ENCODE measurements at places on chromosomes 11 and 22. TPM values are rescaled to one million over a fixed set of nuclear protein-coding genes. Genes with fewer than 3 reads are reported as not detected.

GRCh38 chr22:46362203-46362933 is 26.9 kb downstream of the TRMU start:
- no peaks in the 10 kb centered on the region for H3K36me3 ChIP-seq
- H3K4me3 ChIP-seq = no peak overlapping the region
- no peak overlapping the region for H3K27ac ChIP-seq
- DNase-seq = no peak
- peaks cover 2% of the 10 kb centered on the region for H3K27me3 ChIP-seq

- H3K27ac ChIP-seq = peak overlapping the region; percentile 49
- H3K4me3 ChIP-seq = peak overlapping the region; percentile 14
- peaks cover 4% of the 10 kb centered on the region for H3K36me3 ChIP-seq
- H3K27me3 ChIP-seq = no peaks in the 10 kb centered on the region
These were observed 9.6 kb downstream of the BACE1-AS start for GRCh38 chr11:117300773-117301172.

DNA sequence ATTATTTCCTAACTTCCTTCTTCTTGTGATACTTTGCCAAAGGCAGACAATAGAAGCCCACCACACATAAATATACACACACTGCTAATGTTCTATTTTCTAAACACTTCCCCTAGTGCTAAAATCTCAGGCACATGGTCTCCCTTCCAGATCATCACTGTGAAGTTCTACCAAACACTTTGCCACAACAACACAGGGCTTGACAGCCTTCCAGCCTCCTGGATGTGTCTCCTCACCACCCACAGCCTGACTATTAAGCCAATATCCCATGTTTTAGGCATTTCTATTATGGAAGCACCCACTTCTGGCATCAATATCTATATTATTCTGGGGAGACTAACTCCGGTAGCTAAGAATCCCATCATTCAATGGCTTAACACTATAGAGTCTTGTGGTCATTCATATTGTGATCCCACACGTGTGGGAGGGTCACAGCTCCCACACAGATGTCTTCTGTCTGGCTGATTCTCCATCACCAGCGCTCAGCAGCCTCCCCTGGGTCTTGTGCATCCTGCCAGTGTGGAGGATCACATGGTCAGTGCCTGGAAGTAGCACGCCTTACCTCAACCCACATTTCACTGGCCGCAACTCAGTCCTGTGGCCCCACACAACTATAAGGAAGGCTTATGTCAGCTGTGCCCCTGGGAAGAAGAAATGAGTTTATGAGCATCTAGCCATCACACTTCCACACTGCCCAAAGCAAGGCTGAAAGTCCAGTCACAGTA is 29.0 kb downstream of the SPATA19 start:
- H3K36me3 ChIP-seq = peaks cover 11% of the 10 kb centered on the region
- H3K27me3 ChIP-seq = no peaks in the 10 kb centered on the region
- H3K4me1 ChIP-seq = no peaks in the 10 kb centered on the region
- H3K4me3 ChIP-seq = no peak overlapping the region

RASGRP2 gene
- 0.46 TPM for total RNA-seq

VWCE gene
- total RNA-seq = 0.64 TPM

DNA sequence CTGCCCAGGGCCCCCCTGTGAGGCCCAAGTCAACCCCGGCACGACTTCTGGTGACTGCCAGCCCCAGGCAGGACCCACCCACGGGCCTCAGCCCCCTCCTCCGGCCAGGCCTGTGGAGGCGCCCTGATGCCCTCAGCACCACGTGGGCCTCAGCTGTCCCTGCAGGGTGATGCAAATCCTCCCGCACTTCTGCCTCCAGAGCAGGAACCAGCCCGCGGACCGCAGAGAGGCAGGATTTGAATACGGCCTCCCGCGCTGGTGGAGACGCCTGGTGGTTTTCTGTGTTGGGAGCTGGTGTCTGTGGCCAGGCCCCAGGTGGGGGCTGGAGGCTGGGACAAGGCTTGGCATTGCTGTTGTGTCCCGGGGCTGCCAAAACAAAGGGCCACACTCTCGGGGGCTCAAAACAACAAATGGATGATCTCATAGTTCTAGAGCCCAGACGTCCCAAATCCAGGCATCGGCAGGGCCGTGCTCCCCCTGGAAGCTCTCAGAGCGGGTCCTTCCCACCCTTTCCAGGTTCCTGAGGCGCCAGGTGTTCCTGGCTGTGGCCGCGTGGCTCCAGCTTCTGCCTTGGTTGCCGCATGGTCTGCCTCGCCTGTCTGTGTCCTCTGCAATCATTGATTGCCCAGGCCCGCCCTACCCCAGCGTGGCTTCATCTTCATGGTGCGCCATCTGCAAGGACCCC is 19.4 kb downstream of the TRPM5 start:
- H3K4me3 ChIP-seq = no peak overlapping the region
- H3K4me1 ChIP-seq = no peaks in the 10 kb centered on the region
- H3K27me3 ChIP-seq = peaks cover 7% of the 10 kb centered on the region
- no peak overlapping the region for H3K27ac ChIP-seq
- no peaks in the 10 kb centered on the region for H3K36me3 ChIP-seq

GRCh38 chr11:66835768-66836405 is 7.4 kb upstream of the RCE1 start:
- DNase-seq = peak; percentile 38
- H3K4me1 ChIP-seq = peaks cover 32% of the 10 kb centered on the region
- peaks cover 8% of the 10 kb centered on the region for H3K36me3 ChIP-seq
- no peaks in the 10 kb centered on the region for H3K27me3 ChIP-seq

DNA sequence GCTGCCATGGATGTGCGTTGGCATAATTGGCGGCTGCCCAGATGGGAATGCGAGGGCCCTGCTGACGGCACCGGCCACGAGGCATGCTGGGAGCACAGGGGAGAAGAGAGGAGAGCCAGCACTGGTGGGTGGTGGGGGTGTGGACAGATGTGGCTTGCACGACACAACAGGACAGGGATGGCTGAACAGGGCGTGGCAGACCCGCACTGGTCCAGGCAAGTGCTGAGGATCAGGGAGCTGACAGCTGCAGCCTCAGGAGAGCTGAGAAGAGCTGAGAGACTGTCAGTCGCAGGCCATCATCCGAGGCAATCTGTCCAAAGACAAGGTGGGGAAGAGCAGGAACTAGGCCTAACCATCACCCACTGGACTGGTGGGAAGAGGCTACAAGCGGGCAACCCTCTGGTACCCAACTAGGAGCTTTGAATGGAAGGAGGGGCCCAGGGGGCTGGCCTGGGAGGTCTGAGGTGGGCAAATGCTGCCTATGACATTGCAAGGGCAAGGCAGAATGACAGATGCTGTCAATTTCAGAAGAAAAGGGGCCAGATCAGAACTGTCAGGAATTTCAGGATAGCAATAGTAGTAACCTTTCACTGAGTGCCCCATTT is 2.4 kb downstream of the GNB1L start:
- DNase-seq = no peak
- H3K36me3 ChIP-seq = peaks cover 26% of the 10 kb centered on the region
- peak overlapping the region; percentile 97 for H3K4me3 ChIP-seq
- peaks cover 3% of the 10 kb centered on the region for H3K27me3 ChIP-seq
- H3K4me1 ChIP-seq = peaks cover 55% of the 10 kb centered on the region

DNA sequence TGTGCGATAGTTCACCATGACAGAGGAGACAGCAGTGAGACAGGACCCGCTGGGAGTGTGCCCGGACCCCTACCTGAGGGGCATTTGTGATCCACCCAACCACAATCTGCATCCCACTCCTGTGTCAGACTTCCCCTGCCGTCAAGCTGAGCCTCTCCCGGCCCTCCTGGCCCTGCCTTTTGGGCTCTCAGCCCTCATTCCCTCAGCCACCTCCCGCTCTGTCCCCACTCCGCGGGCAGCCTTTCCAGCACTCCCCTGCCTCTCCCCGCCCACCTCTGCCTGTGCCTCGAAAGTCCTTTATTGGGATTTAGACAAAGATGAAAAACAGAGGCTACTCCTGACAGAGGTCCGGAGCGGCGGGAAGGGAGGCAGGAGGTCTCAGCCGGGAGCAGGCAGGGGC is 4.2 kb downstream of the NFAM1 start:
- H3K4me1 ChIP-seq = no peaks in the 10 kb centered on the region
- H3K4me3 ChIP-seq = no peak overlapping the region
- no peak for DNase-seq
- no peak overlapping the region for H3K27ac ChIP-seq

DNA sequence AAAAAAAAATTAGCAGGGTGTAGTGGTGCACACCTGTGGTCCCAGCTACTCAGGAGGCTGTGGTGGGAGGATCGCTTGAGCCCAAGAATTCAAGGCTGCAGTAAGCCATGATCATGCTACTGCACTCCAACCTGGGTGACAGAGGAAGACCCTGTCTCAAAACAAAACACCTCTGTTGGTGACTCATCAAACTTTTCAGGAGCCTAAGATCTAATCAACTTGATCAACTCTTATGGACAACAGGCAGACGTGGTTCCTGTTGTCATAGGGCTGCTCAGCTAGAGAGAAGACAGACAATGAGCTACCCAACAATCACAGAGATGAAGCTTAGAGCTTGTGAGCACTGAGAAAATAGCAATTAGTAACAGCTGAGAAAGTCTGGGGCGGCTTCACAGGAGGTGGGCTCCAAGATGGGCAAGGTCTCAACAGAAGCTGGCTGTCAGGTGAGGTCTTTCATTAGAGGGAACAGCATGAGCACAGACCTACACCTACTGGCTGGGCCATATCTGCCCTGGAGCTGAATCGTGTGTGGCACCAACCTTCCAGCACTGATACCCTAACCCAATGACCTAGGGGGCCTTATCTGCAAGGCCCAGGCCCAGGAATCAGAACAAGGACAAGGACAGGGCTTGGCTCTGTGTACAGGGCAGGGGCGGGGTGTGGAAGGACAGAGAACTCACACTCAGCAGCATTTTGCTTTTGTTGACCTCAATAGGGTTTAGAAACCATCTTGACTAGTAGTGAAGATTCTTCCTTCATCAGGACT is 7.2 kb upstream of the UCP3 start:
- DNase-seq = no peak
- H3K27ac ChIP-seq = no peak overlapping the region
- no peak overlapping the region for H3K4me3 ChIP-seq
- peaks cover 8% of the 10 kb centered on the region for H3K4me1 ChIP-seq
- H3K36me3 ChIP-seq = peaks cover 9% of the 10 kb centered on the region
- H3K27me3 ChIP-seq = peaks cover 2% of the 10 kb centered on the region

DEFB131B gene
- total RNA-seq = not detected

DNA sequence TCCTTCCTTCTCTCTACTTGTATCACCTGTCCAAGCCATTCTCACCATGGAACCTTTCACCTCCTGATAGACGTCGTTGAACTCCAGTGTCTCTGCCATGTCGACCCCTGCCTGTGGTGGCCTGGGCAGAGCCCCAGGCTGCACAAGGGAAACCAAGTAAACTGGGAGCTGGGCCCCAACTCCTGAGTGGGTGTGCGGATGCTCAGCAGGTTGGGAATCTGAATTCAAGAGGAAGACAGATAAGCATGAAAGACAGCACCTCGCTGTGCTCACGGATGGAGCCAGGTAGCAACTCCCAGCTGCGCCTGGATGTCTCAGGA is 709 bp downstream of the SSRP1 start:
- peaks cover 34% of the 10 kb centered on the region for H3K36me3 ChIP-seq
- H3K27ac ChIP-seq = peak overlapping the region; percentile 96
- H3K27me3 ChIP-seq = peaks cover under 1% of the 10 kb centered on the region
- DNase-seq = no peak
- peaks cover 24% of the 10 kb centered on the region for H3K4me1 ChIP-seq
- H3K4me3 ChIP-seq = peak overlapping the region; percentile 98

- no peak overlapping the region for H3K4me3 ChIP-seq
- H3K4me1 ChIP-seq = no peaks in the 10 kb centered on the region
- no peaks in the 10 kb centered on the region for H3K36me3 ChIP-seq
- peaks cover 51% of the 10 kb centered on the region for H3K27me3 ChIP-seq
- H3K27ac ChIP-seq = no peak overlapping the region
- no peak for DNase-seq
These were observed 27.1 kb downstream of the KRTAP5-5 start for GRCh38 chr11:1656670-1657069.

DNA sequence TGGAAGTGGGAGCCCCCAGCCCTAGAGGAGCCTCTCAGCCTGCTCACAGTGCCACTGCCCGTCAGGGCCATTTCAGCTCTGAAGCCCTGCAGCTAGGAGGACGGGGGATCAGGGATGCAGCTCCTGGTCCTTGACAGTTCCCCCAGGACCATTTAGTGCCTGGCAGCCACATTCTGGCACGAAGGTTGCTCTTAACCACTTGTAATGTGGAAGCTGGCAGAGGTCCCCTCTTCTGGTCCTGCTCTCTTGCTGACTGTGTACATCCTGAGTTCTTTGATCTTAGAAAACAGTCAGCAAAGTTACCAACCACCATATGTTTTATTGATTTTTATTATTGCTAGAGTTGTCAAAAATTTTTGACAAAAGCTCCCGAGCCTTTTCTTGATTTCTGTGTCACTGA is 44.2 kb downstream of the CABIN1 start:
- H3K36me3 ChIP-seq = peaks cover 60% of the 10 kb centered on the region
- no peak for DNase-seq
- no peaks in the 10 kb centered on the region for H3K27me3 ChIP-seq
- H3K4me3 ChIP-seq = no peak overlapping the region

DNA sequence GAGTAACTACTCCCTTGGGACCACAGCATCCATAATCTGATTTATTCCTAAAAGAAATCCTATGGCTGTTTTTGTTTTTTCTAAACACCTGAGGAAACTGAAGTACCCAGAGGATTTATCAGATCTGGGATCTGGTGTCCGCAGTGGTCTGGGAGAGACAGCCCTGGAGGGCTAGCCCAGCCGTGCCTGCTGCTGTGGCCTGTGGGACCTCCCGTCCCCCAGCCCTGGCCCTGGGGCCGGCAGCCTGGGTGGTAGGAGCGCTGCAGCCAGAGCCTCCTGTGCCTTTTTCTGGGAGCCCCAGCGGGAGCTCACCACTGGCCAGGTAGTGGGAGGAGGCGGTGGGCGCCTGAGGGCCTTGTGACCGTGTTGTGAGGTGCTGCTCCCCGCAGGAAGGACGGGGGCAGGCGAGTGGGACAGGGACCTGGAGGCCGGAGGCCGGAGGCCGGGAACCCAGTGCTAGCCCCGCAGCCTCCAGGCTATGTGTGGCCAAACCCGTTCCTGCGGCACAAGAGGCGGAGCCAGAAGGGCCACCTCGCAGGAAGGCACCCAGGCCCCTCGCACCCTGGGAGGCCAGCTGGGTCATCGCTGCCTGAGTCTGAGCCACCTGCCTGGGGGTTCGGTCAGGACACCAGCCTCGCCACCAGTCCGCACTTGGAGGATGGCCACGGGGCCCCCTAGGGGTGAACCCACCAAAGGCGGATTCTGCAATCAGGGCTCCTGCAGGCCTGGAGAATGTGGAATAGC is 18.2 kb upstream of the C11orf96 start:
- H3K27me3 ChIP-seq = peaks cover 5% of the 10 kb centered on the region
- DNase-seq = no peak
- no peak overlapping the region for H3K4me3 ChIP-seq
- peaks cover 40% of the 10 kb centered on the region for H3K4me1 ChIP-seq

All from HFFc6 (cell line).